ENCODE measurements at places on chromosomes 5 and 9.
A peak's percentile ranks its signal among the peaks of the same experiment; 100 is the strongest.

- DNase-seq, result no peak
Measured at GRCh38 chr9:88965473-88965872, 25.8 kb upstream of the S1PR3 start.

GRCh38 chr9:121946465-121946864 lies 146.6 kb downstream of the TTLL11 start:
- no peak for DNase-seq

GRCh38 chr5:79973511-79973910 lies 17.6 kb downstream of the MTX3 start:
- DNase-seq, result no peak

GRCh38 chr9:94507531-94508258 lies 47.2 kb upstream of the PCAT7 start:
- no peak for DNase-seq

GRCh38 chr9:101460965-101461364 lies 25.4 kb upstream of the ALDOB start:
- DNase-seq, result no peak

DNA sequence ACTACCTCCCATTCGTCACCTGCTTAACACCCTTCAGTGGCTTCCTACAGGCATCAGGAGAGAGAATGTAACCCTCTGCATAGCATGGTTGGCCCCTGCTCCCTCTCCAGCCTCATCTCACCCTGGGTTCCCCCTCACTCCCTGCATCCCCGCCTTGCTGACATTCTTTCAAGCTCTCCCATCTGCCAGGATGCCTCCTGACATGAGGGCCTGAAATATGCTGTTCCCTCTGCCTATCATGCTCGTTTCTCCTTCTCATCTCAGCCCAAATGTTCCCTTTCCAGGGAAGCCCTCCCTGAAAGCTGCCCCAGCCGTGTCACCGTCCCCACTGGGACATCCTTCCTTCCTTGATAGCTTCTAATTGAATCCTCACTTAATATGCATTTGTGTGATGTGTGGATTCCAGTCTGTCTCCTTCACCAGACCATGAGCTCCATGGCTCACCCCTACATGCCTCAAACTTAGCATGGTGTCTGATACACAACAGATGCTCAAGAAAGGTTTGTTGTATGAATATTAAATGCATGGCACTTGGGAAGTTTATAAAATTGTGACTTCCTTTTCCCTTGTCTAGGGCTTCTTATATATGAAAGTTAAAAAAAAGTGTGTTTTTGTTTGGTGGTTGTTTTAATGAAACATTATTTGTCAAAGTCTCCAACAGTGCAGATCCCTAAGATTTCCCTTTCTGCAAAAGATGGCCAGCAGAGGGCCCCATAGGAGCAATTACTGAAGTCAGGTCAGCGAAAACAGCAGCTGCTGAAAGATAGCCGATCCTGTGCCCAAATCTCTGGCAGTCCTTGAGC lies 7.3 kb upstream of the C5orf58 start:
- DNase-seq, result peak; percentile 69

DNA sequence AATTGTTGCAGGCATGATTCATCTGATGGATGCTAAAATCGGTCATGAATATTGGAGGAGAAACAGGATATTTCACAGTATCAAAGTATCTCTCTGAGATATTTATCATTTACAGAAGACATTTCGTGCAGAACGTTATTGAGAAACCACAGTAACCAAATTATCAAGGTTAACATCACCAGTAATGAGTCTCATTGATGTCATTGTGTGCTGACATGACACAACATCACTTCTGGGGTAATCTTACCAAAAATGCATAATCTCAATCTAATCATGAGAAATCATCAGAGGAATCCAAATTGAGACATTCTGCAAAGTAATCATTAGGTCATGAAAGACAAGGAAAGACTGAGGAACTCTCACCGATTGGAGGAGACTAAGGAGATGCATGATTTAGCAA lies 42.7 kb downstream of the C5orf22 start:
- DNase-seq, result no peak

All from stimulated activated CD4-positive, alpha-beta T cell treated with anti-CD3 and anti-CD28 coated beads, Interleukin-2, amount 100 ng/mL, for 48 hours (primary cell).